Activated CD8-positive, alpha-beta memory T cell treated with anti-CD3 and anti-CD28 coated beads, Interleukin-2, amount 10 ng/mL, durations not matched to agents 7 days and 5 days (primary cell): ENCODE measurements at places on chromosomes 5 and 9. TPM values are rescaled to one million over a fixed set of nuclear protein-coding genes. Genes with fewer than 3 reads are reported as not detected.

- DNase-seq: no peak
Measured at GRCh38 chr9:20238921-20239320, 383.4 kb downstream of the MLLT3 start.

DNA sequence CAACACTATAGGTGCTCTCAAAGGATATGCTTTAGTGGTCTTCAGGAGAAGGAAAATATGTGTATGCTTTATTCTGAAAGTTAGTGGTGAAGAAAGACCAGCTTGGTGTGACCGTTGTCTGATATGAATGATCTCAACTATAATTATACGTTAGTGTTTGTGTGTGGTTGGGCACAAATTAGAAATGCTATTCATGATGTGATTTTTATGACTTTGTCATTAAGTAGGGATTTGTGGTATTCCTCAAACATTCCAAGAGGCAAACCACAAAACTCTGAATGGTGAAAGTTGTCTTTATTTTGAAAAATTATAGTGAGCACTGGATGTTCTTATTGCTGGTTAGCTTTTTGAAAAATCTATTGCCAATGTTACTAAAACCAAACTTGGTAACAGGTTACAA, 6.2 kb upstream of the F2R start:
- DNase-seq: no peak

DNA sequence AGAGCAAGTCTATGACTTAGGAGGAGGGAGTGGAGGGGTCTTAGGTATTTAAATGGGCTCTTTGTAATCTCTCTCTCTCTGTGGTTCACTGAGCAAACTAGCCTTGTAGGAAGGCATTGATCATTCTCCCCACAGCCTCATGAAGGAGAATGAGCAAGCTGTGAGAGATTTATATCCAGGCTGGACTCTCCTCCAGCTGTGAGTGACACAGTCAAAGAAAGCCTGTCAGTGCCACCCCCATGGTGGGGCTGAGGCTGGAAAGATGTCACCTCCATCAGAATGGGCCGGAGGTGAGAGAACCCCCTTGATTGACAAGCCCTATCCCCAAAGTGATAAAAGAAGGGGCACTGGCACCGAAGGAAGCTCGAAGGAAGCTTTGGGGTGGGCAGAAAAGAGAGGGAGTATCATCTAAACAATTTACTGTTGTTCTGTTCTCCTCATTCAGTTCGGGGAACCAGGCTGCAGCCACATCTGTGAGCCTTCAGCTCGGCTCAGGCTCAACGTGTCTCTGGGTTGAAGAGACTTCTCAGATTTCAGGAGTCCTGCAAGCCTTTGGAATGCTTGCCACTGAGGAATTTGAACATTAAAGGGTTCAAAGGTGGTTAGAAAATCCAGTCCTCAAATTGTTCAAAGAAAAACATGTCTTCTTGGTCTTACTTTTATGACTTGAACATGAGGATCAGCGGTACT, 538.2 kb upstream of the ZNF462 start:
- no peak for DNase-seq

CAMK4 gene
- total RNA-seq: 91.1 TPM

MGAT1 gene
- 142 TPM for total RNA-seq

- peak; percentile 39 for DNase-seq
Measured at GRCh38 chr5:165630261-165630778, 2124.9 kb downstream of the MAT2B start.

DNA sequence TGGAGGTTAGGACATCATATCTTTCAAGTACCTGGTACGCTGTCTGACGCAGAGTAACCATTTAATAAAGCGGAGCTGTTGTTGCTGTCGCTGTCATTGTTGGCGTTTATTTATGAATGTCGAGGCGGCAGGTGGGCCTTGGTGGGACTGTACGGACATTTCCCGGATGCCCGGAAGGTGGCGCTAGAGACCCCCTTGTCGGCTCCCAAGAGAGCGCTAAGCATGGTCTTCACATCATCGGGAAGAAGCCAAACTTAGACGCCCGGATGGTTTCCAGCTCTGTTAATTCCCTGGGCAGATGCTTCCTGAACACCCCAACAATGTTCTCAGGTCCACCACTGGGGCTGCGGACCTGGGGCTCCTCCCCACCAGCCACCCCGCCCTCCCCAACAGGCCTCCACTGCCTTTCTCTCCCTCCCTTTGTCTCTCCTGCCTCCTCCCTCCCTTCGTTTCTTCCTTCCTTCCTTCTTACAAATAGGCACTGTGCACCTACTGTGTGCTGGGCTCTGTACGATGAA, 54.1 kb downstream of the DUSP1 start:
- peak; percentile 80 for DNase-seq

GRCh38 chr5:160118349-160119141, 705 bp downstream of the PWWP2A start:
- peak; percentile 49 for DNase-seq

DNA sequence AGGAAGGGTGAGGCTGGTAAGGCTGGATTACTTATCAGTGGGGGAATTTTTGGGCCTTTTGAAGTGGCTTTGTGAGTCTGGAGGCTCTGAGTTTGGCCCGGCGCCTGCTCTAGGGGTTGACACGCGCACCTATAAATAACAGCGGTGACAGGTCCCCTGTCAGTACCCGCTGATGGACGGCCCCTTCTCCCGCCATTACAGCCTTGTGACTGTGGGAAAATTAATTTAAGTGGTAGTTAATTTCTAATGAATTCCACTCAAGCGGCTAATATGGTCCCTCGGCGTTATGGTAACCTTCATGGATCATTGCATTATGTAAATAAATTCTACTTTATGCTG, 16.5 kb downstream of the MRPL36 start:
- no peak for DNase-seq

OR1J2 gene
- not detected for total RNA-seq

DNA sequence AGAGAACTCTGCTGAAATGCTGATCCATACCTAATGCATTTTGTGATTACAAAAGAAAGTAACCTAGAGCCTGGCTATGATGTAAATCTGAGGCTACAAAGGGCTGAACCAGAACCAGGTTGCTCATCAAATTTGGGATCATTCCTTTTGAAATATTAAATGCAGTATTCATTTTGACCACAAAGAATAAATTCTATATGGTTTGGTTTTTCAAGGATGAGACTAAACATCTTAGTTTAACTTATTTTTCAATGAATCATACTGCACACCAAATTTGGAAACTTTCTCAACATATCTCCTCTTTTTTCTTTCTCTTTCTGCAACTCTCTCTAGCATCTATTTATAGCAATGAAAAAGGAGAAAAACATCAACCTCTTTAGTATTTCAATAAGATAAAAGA, 46.5 kb downstream of the CEMIP2 start:
- no peak for DNase-seq

GRCh38 chr9:88579050-88579715, 44.2 kb downstream of the NXNL2 start:
- no peak for DNase-seq

VDAC1 gene
- 258 TPM for total RNA-seq

DNA sequence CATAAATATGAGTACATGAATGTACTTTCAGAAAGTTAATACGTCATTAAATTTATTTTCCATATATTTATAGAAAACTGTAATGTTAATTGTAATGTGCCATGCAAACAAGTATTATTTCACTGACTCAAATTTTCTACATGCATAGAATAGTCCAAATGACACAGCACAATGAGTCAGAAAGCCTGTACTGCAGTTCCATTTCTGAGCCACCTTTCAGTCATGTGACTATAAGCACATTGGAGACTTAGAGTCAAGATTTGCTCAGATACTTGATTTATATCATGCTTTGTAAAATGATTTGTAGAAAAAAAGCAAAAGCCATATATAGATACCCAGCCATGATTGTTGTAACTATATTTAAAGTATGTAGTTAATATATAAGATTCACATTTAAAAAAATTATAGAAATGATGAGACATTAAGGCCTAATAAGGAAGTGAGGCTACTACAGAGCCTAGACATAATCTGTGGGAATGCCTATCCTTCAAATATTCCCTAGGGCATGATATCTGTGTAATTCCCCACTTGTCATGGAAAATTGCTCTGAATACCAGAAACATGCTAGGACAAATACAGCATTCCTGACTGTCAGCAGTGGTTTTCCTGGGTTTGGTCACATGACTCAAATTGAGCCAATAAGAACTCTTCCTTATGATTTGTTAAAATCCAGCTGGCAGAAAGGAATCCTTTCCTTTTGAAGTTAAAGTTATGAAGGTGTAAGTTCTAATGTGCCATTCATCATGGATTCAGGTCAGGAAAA, 50.0 kb downstream of the PTPRD start:
- DNase-seq: no peak

GRCh38 chr5:75348241-75348640, 11.2 kb downstream of the HMGCR start:
- DNase-seq: no peak

SREK1IP1 gene
- 25.2 TPM for total RNA-seq

PRSS3 gene
- total RNA-seq: not detected

DNA sequence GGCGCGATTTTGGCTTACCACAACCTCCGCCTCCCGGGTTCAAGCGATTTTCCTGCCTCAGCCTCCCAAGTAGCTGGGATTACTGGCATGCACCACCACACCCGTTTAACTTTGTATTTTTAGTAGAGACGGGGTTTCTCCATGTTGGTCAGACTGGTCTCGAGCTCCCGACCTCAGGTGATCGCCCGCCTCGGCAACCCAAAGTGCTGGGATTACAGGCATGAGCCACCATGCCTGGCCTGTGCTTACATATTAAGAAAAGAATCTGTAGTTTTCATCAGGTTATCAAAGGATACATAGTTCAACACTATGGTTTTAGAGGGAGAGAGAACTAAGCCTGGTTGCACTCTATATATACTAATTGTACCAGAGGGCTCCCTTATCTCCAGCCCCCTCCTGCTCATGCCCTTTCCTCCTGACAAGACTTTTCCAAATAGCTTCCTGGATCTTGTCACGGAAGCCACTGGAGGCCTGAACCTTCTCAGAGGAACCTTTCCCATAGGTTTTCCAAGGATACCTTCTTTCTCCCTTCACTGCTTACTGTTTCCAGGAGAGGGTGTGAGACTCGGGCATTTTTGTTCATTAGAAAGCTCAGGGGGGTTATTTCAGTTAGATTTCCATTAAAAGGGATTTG, 53.1 kb downstream of the SLC44A1 start:
- no peak for DNase-seq

DNA sequence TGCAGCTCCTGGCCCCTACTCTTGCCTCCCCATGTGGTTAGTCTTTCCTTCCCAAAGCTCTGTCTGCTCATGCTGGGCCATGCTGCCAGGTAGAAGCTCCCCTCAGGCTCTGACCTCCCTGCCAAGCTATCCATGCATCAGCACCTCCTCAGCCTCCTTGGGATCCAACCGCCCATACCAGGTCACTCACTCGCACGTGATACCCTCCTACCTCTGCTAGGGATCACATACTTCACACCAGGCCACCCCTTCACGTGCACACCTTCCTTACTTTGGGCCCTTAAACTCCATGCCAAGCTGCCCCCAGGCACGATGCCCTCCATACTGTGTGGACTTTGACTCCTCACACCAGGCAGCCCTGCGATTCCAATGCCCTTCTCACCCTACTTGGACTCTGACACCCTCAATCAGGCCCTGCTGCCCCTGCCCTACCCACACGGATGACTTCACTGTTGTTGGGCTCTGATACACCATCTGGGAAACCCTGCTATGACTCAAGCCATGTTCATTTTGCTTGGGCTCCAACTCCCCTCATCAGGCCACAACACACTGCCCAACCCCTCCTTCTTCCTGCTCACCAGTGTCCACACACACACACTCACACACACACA, 34.1 kb downstream of the ZNF483 start:
- DNase-seq: no peak

FUT7 gene
- total RNA-seq: 2.8 TPM

DNA sequence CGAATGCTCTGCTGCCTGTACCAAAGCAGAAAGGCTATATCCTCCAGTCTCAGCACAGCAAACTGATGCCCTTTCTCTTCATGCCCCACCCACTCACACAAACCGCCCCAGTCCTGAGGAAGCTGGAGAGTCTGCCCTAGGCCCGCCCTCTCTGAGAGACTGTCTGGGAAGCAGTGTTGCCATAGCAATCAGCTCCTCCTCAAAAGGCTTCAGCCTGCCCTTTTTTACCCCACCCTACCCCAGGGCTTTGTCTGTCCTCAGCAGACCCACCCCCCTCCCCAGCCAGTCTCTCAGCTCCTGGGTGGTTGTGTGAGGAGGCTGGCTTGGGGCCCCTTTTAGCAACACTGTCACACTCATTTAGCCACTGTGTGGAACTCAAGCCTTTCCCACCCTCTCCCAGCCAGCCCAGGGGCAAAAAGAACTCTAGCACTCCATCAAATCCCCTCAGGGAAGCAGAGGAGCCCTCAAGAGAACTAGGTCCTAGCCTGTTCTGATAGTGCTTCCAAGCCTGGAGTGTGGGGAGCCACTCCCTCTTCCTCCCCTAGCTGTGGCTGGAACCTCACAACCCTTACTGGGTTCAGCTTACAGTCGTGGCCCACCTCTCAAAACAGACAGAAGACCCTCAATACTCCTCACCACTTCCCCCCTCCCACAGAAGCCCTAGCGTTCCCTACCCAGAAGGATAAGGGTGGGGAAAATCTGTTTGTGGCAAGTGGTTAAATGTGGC, 1.4 kb downstream of the ATOSB start:
- DNase-seq: peak; percentile 89

MCIDAS gene
- total RNA-seq: 0.21 TPM

DNA sequence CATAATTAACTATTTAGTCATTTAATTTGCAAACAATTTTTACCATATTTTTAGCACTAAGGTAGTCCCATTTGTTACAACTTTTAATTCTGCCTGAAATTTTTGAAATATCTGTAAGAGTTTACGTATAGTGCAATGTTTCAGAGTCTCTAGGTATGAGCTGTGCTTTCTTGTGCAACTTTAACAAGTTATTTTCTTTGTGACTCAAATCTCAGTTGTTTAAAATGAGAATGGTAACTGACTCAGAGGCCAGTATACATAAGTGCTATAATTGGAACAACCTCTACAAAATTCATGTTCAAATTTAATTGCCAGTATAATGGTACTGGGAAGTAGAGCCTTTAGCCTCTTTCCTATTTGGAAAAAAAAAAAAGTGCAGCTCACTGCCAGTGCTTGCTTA, 14.2 kb upstream of the ZNF883 start:
- DNase-seq: no peak

DNA sequence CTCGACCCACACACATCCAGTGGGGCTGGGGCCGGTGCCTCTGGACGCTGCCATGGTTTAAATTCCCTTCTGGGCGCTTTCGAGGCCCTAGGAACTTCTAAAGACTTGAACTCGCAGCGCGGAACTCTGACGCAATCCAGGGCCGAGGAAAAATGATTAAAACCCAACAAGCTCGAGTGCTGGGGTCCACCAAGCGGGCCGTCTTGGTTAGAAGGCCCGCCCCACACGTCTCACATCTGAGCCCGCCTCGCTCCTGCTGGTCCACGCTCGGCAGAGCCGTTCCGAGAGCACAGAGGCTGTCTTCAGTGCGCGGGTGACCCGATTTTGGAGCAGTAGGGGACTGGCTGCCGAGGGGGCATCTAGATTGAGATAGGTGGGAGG, 1.5 kb downstream of the CRHBP start:
- no peak for DNase-seq

C8G gene
- total RNA-seq: 1.7 TPM

GRCh38 chr5:142955628-142956027, 185.5 kb downstream of the ARHGAP26 start:
- no peak for DNase-seq
